ENCODE measurements at places on chromosomes 6 and 20. TPM values are rescaled to one million over a fixed set of nuclear protein-coding genes. Genes with fewer than 3 reads are reported as not detected.
A peak's percentile ranks its signal among the peaks of the same experiment; 100 is the strongest.

DNA sequence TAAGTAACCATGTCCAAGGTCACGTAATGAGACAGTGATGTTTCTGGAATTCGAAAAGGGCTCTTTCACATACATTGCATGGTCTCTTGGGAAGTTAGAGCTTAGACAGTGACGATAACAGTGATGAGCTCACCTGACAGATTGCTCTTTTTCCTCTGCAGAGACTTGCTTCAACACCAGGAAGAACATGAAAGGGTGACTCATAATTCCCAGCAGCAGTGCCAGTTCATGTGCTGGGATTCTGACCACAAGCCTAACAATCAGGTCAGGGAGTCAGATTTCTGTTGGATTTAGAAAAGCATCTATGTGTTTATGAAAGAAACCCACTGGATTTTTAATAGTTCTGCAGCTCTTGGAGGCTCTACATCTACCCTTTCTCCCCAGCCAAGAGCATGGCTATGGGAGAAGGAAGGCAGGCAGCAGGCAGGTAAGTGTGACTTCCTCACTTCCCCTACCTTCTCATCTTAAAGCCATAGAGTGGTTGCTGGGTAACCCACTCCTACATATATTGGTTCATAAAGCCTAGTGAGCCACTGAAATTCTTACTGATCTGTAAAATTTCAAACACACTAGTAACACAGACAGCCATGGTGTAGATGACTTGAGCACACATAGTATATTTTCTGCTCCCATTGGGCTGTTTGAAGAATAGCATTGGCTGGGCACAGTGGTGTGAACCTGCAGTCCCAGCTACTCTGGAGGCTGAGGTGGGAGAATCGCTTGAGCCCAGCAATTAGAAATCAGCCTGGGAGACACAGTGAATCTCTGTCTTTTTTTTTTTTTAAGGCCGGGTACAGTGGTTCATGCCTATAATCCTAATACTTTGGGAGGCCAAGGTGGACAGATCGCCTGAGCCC is 44.4 kb upstream of the LOC128125822 start:
- no peak for DNase-seq

DNA sequence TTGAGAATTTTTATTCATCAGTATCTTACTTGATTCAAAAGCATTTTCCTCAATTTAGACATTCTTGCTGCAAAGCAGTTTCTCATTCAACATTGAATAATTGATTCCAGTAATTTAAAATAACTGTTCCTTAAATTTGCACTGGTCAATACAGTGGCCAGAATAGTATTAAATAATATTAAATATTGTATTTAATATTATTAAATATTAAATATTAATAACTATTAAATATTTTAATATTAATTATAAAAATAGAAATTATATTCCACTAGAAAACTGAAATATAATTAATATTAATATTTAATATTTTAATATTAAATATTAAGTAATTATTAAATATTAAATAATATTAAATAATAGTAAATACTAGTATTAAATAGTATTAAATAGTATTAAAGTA is 758.8 kb downstream of the EYS start:
- no peak for DNase-seq

DNA sequence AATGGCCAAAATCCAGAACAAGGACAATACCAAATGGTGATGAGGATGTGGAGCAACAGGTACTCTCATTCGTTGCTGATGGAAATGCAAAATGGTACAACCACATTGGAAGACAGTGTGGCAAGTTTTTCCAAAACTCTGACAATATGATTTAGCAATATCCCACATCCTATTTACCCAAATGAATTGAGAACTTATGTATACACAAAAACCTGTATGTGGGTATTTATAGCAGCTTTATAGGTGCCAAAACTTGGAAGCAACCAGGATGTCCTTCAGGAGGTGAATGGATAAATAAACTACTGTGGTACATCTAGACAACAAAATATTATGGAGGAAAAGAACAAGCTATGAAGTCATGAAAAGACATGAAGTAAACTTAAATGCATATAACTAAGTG is 156.5 kb downstream of the TFAP2A start:
- DNase-seq, result no peak

- no peak for DNase-seq
Observed at GRCh38 chr6:15484821-15485220, 178.0 kb downstream of the DTNBP1 start.

DNA sequence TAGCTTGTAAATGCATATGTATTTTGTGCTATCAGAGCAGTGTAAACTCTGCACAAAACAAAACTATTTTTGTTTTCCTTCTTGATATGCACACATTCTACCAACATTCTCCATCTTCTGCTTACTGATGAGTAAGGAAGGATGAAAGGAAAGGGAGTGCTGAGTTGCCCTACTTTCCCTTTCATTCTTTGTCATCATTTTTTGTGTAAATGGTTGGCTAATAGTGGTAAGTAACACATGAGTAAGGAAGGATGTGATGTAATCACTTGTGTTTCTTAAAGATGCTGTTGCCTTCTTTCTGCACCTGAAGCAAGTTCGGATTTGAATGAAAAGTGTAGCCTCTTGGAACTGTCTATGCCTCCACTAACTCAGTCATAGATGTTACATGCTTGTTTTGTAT is 4.6 kb upstream of the REV3L start:
- no peak for DNase-seq

DNA sequence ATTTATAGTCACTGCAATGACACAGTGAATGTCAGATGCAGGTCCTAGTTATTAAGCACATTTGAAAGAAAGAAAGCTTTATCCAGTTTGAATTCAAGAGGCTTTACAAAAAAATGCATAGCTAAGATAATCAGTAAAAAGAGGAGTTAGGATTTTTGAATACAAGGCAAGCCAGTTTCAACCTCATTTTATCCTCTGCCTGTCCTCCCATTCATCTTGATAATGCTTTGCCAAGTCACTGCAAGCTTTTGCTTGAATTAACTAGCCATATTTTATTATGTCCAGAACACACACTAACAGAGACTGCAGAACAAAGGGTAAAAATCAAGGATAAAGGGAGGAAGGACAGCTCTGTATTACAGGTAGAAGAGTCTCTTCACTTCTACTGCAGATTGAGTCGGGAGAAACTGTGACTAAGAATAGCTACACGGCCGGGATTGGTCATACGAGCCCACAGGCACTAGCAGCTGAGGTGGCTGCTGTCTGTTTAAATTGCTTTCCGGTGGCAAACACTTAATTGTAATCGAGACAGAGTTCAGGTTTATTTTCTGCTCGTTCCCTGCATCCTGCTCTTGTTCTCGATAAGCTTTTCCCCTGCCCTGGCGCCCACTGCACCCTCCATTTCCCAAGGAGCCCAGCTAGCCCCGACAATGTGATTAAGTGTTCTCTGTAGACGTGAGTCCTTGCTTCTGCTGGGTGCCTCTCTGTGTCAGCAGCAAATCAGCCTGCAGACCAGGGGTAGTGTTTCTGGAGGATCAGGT is 30.5 kb upstream of the AKAP12 start:
- no peak for DNase-seq

- DNase-seq, result peak; percentile 87
Observed at GRCh38 chr6:52598123-52598823, 21.4 kb upstream of the TRAM2 start.

DNA sequence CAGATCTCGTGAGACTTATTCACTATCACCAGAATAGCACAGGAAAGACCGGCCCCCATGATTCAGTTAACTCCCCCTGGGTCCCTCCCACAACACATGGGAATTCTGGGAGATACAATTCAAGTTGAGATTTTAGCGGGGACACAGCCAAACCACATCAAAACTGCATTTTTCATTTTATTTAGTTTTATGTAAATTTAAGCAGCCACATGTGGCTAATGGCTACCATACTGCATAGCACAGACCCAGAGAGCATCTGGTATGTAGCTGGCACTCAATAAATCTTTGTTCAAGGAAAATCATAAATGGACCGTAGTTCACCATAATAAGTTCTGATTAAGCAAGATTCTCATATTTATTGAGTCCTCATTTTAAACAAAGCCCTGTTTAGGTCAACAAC is 15.3 kb downstream of the GFOD1 start:
- DNase-seq, result no peak

GRCh38 chr6:35086636-35087360 is 54.3 kb downstream of the TCP11 start:
- DNase-seq, result no peak

DNA sequence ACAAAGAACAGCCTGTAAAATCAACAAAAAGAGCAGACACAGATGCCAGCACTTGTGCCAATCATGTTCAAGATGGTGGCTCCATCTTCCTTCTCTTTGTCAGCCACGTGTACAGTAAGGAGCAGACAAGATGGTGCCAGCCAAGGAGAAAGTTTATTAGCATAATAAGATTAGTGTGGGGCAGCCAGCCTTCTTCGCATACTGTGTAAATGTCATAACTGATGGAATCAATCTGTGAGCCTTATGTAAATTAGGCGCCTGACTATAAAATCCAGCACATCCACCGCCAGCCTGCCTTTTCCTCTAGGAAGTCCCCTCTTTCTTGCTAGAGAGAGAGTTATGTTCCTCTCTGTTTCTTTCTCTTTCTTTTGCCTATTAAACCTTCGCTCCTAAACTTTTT is 99.7 kb upstream of the RALGAPA2 start:
- DNase-seq, result no peak

- no peak for DNase-seq
Observed at GRCh38 chr6:121310495-121310894, 23.8 kb downstream of the TBC1D32 start.

DNA sequence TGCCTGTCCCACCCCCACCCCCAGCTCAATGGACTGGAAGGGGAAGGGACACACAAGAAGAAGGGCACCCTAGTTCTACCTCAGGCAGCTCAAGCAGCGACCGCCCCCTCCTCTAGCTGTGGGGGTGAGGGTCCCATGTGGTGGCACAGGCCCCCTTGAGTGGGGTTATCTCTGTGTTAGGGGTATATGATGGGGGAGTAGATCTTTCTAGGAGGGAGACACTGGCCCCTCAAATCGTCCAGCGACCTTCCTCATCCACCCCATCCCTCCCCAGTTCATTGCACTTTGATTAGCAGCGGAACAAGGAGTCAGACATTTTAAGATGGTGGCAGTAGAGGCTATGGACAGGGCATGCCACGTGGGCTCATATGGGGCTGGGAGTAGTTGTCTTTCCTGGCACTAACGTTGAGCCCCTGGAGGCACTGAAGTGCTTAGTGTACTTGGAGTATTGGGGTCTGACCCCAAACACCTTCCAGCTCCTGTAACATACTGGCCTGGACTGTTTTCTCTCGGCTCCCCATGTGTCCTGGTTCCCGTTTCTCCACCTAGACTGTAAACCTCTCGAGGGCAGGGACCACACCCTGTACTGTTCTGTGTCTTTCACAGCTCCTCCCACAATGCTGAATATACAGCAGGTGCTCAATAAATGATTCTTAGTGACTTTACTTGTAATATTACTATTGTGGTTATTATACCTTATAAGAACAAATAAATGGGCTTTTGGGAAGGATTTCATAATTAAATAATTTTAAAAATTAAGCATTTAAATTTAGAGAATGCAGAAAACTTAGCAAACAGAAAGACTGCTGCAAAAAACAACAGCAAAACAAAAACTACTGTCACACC is 8.4 kb downstream of the CDKN1A start:
- no peak for DNase-seq

DNA sequence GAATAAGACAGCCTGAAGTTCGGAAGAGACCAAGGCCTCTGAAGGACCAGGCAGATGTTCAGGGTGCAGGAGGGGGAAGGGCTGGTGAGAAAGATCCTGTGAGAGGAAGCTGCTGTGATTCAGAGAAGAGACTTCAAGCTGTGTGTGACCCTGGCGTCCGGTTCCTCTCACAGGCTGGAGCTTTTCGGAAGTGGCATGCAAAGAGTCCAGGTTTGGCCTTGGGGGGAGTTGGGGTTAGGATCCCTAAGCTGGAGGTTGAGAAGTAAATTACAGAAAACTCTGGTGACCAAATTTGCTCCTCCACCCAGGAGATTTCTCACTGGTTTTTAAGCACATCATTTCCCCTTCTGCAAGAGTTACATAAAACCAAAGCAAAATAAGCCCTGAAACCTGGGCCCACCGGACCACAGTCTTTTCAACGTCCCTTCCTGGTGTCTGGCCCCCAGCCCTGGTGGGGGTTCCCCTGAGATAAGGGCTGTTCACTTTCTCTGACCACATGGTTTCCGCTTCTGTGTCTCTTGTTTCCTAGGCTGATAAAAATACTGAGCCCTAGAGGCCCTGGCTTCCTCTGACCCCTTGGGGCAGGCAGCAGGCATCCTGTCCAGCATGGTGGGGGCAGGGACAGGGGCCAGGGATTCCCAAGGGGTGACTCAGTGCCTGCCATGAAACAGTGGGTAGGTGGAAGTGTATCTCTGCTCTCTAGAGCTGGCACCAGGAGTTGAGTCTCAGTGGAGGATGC is 12.0 kb upstream of the LTA start:
- DNase-seq, result no peak

GRCh38 chr20:3693376-3693775 is 11.6 kb upstream of the ADAM33 start:
- no peak for DNase-seq

DNA sequence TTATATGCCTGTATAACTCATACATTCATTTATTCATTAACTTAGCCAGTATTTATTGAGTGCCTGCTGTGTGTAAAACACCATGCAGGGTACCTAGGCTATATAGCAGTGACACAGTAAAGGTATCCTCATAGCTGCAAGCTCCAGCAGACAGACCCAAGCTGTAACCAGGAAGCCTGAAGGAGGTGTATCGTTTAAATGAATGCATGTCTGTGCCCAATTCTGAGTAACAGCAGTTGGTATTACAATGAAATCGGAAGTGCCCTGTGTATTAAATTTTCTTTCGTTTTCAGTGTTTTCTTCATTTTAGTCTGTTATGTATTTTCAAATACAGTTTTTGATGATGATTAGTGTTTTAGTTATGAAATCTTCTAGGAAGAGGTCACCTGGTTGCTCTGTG is 485.8 kb upstream of the SOX4 start:
- no peak for DNase-seq

DNA sequence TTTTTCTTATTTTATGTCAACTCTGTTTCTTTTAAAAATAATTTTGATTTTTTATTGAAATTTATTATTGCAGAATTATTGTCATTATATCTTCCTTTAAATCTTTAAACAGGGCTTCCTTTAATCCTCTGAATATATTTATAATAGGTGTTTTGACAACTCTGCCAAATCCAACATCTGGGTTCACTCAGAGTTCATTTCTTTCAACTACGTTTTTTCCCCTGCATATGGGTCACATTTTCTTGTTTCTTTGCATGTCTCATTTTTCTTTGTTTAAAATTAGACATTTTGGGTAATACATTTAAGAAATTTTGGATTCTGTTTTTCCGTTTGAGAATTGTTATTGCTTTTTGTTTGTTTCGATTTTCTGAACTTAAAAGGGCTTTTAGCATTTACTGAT is 655.1 kb upstream of the CITED2 start:
- no peak for DNase-seq

The CUTA gene
- total RNA-seq, result 109 TPM

The MUC22 gene
- not detected for total RNA-seq

The ZNF184 gene
- 6.7 TPM for total RNA-seq

The B3GAT2 gene
- total RNA-seq, result not detected

The KIF25 gene
- not detected for total RNA-seq

The SOX18 gene
- 0.54 TPM for total RNA-seq

The AHI1 gene
- total RNA-seq, result 7.5 TPM

Measured in hematopoietic multipotent progenitor cell (in vitro differentiated cells).